ENCODE measurements at places on chromosomes 3 and 15.
A peak's percentile ranks its signal among the peaks of the same experiment; 100 is the strongest.

DNA sequence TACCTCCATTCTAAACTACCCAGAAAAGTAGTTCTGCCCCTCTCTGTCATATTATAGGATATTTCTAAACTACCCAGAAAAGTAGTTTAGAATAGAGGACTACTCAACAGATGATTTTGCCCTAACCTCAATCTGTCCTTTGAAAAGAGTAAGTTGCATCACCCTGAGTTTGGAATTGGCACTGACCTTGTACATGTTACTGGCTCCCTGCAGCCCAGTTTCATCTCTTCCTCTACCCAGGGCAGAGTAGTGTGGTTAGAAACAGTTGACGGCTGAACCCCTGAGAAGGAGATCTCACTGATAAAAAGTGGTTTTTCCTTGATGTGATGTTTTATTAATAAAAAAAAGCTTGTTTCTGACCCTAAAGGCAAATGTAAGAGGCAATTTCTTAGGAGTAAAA, 340.5 kb upstream of the NECTIN3 start:
- DNase-seq = no peak

DNA sequence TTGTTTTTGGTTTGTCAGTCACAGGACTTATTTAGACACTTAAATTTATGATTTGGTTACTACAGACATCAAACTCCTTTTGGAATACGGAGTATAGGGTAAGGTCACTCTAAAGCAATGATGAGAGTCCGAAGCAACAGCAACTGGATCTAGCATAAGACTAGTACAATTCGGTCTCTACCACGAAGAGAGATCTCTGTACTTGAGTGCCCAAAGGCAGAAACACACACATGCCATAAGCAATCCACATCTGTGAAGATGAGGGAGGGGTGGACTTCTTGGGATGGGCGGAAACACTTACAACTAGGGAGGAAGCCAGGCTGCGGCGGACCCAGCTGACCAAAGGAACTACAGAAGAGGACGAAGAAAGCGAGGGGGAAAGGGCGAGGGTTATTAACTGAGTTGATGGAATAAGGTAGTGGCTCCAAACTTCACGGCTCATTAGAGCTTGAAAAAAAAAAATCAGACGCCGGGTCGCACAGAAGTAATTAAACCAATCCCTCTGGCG, 595 bp downstream of the DPH6 start:
- no peak for DNase-seq

GRCh38 chr3:147760085-147760484, 350.9 kb downstream of the ZIC1 start:
- DNase-seq = no peak

- no peak for DNase-seq
These were observed 11.5 kb downstream of the DISP2 start for GRCh38 chr15:40369474-40369869.

DNA sequence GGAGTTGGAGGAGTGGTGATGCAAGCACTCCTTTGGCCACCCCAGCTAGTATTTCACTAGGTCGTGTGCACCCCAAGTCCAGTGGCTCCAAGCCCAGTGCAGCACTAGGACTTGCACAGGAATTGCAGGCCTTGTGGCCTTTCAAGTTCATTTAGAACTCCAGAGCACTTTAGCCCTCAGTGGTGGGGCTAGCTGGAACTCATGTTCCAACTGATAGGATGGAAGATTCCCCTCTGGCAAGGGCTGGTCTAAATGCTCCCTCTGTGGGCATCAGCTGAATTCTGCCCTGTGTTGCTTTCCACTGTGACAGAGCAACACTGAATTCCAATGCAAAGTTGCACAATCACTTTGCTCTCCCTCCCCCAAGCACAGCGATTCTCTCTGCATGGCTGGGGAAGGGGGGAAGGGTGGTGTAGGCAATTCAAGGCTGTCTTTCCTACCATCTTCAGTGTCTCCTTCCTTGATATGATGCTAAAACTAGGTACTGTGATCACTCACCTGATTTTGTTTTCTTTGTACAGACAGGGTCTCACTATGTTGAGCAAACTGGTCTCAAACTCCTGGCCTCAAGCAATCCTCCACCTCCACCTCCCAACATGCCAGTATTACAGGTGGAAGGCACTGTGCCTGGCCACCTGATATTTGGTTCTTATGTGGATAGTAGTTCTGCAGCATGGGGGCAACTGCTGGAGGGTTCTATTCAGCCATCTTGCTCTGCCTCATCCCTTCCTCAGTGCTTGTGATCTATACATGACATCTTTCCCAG, 10.3 kb downstream of the USF3 start:
- DNase-seq = peak; percentile 12

- DNase-seq = no peak
These were observed 16.5 kb upstream of the CFAP161 start for GRCh38 chr15:81117581-81117980.

DNA sequence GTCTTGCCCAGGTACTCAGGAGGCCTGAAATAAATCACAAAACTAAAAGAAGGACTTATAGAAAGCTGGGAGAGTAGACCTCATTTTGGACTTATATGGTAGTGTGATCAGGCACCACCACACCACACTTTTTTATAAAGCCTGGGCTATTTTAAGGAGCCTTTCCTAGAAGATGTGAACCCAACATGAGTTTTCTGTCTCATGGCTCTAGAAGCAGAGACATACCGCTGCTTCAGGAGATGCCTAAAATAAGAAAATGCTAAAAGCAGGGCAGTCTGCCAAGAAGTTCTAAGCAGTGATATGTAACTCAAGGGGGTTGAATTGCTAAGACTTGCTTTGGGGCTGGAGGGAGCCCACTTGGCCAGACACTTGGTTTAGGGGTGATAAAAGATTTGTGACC, 49.6 kb downstream of the SUMF1 start:
- no peak for DNase-seq

DNA sequence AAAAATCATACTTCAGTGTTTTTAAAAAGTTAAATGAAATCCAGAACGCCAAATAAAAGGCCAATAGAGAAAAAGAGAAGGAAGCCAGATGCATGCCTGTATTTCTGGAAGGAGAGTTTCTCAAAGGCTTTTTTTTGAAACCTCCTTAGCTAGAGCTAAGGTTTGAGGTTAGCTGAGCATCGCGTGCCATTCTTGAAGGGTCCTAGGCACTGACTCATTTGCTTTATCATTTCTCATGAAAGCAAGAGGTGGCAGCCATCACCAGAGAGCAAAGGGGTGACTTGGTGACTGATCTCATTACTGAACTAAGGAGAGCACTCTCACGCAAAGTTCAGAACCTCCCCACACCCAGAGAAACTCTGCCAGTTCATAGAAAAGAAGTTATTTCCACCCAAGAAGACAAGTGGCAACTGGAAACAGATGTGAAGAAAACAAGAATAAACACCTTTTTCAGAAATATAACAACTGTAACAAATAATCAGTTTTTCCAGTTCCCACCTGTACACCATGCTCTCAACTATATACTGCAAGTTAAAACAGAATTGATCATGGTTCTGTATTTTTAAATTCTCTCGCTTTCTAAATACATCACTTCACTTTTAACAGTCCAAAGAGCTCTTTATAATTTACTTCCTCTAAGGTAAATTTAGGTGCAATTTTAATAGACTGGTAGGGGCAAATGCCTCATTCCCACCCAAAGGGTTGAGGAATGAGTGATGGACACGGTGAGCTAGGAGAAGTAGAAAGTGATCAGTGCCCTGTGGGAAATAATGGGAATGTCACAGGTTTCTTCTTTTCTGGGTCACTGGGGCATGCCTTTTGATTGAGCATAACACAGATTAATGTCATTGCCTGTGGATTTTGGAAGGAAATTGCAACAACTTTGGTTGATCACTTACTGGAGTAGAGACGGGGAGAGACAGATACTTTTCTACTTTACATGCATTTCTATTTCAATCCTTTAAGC, 24.7 kb downstream of the GPR15 start:
- DNase-seq = no peak

GRCh38 chr3:7249493-7250076, 388.7 kb downstream of the GRM7 start:
- no peak for DNase-seq

- DNase-seq = no peak
These were observed 526.8 kb upstream of the CCDC54 start for GRCh38 chr3:106850437-106850836.

DNA sequence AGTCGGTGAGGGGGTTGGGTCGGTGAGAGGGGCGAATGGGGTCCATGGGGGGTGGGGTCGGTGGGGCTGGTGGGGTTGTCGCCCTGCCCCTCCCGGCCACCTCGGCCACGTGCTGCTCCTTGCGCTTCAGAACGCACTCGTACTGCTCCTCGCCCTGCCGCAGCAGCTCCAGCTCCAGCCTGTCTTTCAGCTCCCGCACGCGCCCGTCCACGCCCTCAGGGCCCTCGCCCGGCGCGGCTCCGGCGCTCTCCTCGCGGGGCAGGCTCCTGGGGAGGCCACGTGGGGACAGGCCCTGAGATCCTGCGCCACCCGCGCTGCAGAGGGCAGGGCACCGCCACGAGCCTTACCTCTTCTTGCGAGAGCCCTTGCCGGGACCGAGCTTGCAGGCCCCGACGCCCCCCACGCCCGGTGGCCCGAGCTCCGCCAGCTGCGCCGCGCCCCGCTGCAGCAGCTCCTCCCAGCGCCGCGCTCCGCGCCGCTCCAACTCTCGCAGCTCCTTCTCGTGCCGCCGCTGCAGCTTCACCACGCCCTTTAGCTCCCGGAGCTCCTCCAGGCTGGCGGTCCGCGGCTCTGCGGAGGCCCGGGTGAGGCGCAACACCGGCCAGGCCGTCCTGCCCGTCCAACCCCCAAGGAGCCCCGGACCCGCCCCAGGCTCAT, 8.2 kb upstream of the ANKRD63 start:
- no peak for DNase-seq

DNA sequence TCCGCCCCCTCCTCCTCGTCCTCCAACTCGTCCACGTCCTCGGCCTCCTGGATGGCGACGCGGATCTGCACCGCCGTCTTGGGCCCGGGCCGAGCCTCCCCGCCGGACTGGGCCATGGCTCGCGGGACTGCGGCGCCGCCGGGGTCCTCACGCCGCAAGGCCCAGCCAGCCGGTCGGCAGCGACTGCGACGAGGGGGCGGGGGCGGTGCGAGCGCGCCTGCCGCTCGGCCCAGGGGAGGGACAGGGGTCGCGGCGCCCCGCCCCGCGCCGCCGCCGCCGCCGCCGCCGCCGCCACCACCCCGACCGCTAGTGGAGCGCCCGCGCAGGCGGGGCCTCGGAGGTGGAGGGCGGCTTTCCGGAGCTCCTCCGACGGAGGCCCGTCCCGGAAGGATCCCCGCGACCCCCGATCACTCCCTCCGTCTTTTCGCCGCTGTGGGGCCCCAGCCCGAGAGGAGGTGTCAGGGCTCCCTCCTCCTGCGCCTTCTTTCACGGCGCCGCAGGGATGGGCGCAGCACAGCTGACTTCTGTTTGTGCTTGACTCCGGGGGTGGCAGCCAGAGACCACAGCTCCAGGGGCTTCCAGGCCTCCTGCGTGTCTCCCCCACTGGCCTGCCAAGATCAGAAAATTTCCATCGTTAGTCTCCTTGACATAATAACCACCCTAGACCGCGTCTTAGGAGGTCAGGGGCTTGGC, at the start of gene LARP6:
TSS of gene LARP6 (minus strand) at position 185 of the 693 bp plus-strand sequence. CDS start at position 116, 69 bp downstream.
- DNase-seq = no peak

DNA sequence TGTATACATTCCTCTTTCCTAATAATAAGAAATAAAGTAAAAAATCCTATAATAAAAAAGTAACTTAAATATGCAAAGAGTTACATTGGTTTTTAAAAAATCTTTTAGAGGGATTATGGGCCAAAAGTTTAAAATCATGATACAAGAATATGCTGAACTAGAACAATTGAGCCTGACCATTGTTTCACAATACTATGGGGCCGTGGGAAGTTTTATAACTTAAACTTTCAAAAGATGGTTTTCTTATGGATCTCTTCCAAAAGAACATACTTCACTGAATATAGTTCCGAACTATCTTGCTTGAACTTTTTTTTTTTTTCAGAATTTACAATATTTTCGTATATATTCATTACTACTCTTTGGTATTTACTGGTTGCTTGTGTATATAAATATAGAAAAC, 97.6 kb downstream of the NFKBIZ start:
- no peak for DNase-seq

DNA sequence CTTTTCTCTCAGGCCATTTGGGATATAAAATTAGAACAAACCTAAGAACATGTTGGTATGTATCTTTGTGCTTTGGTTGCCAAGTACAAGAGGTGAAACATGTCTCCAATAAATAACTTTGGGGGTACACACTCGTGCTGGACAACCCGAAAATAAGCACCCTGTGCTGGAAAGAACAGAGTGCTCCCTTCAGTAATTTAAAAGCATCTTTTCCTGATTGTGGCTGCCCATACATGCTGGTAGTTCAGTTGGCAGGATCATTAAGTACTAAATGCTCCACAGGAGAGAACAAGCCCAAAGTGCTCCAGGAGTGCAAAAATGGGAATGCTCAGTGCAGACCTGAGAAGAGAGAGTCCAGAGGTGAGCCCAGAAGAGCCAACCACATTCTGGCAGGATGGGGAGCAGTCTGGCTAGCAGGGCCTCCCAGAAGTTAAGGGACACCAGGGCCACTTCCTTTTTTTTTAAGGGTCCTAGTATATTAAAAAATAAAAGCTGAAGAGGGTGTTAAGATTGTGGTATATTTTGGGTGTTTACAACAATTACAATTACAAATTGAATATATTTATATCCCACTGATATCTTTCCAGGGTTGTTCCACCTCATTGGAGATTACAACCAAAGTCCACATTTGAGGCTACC, 48.6 kb upstream of the SSR3 start:
- no peak for DNase-seq

DNA sequence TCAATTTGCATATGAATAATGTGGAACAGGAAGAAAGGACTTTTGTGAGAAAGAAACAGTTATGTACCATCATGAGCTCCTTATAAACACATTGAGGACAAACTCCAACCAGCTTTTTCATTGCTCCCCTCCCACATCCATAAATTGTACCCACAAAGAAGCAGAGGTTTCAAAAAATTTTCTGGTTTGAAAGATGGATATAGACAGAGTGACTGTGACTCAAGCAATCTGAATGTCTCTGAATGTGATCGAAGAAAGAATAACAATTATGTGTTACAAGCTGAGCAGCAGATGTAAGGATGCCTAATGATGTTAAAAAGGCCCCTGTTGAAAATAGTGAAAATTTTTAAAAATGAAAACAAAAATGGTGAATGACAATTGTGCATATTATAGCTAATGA, 127.4 kb downstream of the TFG start:
- DNase-seq = no peak

DNA sequence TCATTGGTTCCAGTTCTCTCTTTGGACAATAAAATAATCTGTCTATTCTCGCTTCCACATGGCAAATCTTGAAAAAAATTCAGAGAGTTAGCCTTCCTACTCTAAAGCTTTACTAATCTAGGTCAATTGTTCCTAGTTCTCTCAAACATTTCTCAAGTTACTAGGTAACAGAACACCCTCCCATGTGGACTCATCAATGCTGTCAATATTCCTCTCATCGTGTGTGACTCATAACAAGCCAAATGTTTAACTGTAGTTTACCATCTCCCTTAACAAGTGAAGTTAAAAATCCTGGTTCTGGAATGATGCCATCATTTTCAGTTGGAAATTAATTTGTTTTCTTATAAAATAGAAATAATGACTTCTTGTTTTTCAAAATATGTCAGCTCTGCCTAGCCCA, 438.6 kb downstream of the ROBO1 start:
- DNase-seq = no peak
